ENCODE measurements at places on chromosomes 7 and 10.

- no peak for DNase-seq
These were observed 79.3 kb downstream of the PLXDC2 start for GRCh38 chr10:19895500-19895899.

GRCh38 chr7:69398986-69399385 is 199.3 kb upstream of the AUTS2 start:
- DNase-seq: no peak

GRCh38 chr7:34109936-34110780 is 204.8 kb downstream of the BMPER start:
- DNase-seq: no peak

- no peak for DNase-seq
These were observed 763.2 kb downstream of the GRID1 start for GRCh38 chr10:85603151-85603940.

DNA sequence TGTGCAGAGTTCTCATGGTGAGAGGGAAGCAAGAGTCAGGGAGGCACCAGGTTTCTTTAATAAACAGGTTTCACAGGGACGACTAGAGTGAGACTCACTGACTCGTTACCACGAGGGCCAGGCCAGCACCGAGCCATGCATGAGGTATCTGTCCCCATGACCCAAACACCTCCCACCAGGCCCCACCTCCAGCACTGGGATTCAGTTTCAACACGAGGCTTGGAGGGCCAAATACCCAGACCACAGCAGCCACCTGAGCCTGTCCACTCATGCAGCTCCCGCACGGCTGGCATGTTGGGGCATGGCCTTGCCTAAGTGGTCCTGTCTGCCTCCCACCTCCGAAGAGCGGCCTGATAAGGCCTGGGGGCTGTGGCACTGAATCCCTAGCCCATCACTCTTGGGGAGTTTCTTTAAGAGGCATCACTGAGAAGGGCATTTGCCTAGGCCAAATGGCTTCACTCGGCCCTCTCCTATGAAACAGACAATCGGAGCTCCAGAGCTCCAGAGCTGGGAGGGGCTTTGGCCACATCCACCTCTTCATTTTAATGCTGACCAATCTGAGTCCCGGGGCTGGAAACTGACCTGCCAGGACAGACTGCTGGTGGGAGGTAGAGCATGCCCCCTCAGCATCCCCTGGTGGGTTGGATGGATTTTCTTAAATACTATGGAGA is 157.8 kb downstream of the DNAJB6 start:
- DNase-seq: no peak

DNA sequence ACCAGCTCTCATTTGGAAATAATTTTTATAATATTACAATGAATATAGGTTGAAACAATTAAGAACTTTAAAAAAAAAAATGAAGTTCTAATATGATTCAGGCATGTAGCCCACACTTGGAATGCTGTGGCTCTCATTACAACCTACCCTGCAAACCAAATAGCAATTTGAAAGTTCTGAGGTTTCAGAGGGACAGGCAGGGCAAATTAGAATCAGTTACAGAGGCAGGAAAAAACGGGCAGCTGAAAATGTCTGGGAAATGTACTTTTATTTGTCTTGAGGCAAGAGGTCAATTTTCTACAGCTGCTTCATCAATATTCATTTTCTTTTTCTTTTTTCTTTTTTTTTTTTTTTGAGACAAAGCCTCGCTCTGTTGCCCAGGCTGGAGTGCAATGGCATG is 95.3 kb downstream of the PIP4K2A start:
- no peak for DNase-seq

DNA sequence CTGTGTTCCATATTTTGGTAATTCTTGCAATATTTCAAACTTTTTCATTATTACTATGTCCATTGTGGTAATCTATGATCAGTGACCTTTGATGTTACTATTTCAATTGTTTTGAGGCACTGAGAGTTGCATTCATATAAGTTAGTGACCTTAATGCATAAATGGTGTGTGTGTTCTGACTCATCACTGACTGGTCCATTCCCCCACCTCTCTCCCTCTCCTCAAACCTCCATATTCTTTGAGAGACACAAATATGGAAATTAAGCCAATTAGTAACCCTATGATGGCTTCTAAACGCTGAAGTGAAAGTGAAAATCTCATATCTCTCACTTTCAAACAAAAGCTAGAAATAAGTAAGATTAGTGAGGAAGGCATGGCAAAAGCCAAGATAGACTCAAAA is 739.6 kb downstream of the CCSER2 start:
- no peak for DNase-seq

GRCh38 chr10:97080051-97080776 is 105.5 kb downstream of the SLIT1 start:
- DNase-seq: no peak

GRCh38 chr10:33818343-33818742 is 483.9 kb upstream of the NRP1 start:
- DNase-seq: no peak

GRCh38 chr10:75825661-75826060 is 394.2 kb downstream of the LRMDA start:
- no peak for DNase-seq

DNA sequence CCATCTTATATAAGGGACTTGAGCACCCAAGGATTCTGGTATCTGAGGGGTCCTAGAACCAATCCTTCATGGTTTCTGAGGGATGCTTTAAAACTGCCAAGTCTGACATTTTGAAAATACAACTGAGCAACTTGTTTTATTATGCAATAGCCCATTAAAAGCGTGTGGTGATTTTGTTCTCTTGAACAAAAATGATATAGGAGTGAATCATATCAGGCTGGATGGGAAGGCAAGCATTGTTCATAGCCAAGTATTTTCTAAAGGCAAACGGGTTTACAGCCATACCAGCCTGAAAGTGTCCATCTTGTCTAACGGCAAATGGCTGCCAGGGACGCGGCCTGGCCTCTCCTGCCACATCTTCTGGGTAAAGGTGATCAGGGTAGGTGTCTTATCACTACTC is 23.4 kb downstream of the RPP38 start:
- DNase-seq: no peak

- no peak for DNase-seq
These were observed 108.7 kb downstream of the DNAJC1 start for GRCh38 chr10:21894648-21895342.

- no peak for DNase-seq
These were observed 1123.5 kb upstream of the LRRN3 start for GRCh38 chr7:109967406-109967805.

GRCh38 chr7:113890331-113891030 is 28.3 kb downstream of the PPP1R3A start:
- no peak for DNase-seq

DNA sequence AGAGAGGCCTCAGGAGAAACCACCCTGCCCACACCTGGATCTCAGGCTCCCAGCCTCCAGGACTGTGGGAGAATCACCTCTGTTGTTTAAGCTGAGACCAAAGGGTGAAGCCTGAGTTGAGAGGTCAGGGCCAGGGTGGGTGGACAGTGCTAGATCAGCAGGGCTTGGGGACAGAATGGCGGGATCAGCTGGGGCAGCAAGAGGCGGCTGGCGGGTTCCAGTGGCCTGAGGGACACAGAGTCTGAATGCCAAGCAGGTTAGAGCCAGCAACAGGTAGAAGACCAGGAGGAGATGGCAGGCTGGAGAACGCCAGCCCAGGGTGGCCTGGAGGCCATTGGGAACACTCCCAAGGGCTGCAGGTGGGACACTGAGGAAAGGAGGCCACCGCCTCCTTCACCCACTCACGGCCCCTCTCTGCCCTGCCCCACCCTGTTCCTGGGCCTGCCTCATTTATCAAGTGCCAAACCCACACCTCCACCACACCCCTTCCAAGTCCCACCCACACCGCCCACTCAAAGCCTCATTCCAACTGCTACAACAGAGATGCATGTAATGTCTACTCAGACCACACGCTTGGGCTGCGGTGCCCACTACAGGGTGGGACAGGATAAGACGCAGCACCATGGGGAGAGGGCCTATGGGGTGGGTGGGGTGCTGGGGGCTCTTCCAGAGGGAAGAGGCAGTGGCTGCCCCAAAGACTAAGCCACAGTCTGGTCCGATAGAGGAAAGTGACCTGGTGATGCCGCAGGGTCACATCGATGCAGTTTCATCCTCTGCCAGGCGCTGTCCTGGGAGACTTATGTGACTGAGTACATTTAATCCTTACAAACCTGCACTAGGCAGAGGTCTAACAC is 173.9 kb downstream of the TNS3 start:
- no peak for DNase-seq

All from GF-D8 (cell line).